ENCODE measurements at places on chromosomes 11 and 22.

- DNase-seq: no peak
Measured at GRCh38 chr11:133895061-133895479, 49.8 kb upstream of the SPATA19 start.

- DNase-seq: no peak
Measured at GRCh38 chr11:111811445-111811844, 45.3 kb upstream of the PPP2R1B start.

DNA sequence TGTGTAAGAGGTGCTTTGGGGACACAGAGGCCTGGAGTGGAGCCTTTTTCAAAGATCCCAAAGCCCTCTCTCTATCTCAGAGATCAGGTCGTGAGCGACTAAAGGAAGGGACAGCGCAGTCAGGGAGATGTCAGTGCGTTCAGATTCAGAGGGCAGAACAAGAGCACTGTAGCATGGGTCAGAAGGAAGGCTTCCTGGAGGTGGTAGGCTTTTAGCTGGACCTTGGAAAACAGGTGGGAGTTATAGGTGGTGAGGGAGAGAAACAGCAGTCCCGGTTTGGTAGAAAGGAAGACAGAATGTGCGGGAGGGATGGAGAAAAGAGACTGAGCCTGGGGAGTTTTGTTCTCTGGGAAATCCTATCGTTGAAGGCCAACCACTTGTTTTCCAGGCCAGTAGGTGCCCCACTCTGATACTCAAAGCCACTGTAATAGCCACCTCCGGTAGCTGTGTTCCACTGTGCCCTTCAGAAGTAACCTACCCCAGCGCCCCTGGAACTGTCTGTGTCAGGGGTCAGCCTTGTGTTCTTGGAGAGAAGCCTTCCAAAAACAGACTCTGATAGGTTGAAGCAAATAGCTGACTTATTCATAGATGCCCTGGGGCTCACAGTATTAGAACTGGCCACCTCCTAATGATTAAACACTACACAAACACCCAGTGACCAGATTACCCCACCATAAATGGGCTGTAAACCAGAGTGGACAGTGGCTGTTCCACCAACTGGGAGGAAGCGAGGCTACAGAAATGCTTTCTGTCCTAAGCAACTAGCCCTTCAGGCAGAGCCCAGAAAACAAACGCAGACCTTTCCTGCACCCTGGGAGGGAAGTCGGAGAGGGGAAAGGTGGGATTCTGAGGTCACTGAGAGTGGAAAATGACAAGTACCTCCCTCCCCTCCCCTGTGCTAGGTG lies 157.7 kb downstream of the DBX1 start:
- no peak for DNase-seq

GRCh38 chr11:66064571-66064970 lies 5.5 kb upstream of the PACS1 start:
- DNase-seq: no peak
